ENCODE measurements at places on chromosomes 5 and 9.

GRCh38 chr9:97559111-97559514 is 57.6 kb downstream of the TMOD1 start:
- DNase-seq: peak; percentile 16

GRCh38 chr9:123487944-123488548 is 132.0 kb downstream of the CRB2 start:
- DNase-seq: no peak

GRCh38 chr5:159337016-159337955 is 7.0 kb upstream of the IL12B start:
- DNase-seq: peak; percentile 92

- peak; percentile 2 for DNase-seq
Observed at GRCh38 chr9:18829873-18830272, 203.1 kb downstream of the SAXO1 start.

DNA sequence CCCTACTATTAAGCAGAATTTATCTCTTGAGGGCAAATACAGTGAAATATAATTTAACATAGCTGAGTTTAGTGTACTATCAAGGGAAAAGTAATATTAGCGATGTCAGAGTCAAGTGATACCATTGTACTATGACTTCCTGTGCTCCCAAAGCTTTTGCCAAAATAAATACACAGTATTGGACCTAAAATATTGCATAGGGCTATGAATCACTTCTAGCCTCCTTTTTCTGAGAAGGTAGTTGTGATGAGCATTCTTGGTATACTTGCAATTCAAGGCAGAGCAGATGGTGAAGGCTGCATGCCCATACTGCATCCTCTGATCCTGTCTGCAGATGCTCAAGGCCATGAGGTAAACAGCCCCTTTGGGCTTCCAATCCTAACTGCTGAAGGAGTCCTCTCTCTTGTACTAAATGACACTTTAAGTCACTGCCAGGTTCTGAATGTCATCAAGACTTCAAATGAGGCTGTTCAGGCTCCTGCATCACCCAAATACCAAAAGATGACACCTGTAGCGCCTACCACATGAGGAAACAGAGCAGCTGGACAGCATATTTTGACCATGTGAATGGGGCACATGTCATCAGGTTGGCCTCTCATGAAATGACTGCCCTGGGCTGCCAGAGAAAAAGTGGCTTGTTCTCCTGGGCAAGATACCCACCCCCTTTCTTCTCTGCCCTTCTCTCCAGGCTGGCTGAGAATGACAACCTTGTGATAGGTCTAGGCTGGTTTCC is 29.7 kb upstream of the PPP2CA start:
- peak; percentile 43 for DNase-seq

DNA sequence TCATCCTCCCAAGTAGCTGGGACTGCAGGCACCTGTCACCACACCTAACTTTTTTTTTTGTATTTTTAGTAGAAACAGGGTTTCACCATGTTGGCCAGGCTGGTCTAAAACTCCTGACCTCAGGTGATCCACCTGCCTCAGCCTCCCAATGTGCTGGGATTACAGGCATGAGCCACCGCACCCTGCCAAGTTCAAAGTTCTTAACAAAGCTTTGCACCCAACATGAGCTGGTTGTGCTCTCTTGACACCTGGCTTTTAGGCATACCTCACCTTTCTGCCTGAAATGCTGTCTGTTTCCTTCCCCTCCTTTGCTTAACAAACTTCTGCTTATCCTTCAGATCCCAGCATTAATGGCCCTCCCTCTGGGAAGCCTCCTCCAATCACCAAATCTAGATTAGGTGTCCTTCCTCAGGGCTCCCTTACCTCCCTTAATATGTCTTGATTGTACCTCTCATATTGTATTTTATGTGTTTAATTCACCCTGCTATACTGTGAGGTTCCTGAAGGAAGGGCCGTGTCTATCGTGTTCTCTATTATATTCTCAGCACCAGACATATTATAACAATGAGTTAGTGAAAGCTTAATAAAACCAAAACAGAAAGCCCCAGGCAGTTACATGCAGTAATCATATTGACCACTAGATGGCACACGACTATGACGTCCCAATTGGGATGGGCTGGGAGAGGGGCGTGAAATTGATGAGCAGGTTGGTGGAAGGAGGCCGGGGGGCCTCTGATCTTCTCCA is 62.9 kb upstream of the PPARGC1B start:
- DNase-seq: no peak

- no peak for DNase-seq
Observed at GRCh38 chr9:128887914-128888350, 6.0 kb downstream of the LRRC8A start.

GRCh38 chr9:113482991-113483675 is 19.6 kb downstream of the RGS3 start:
- DNase-seq: no peak

DNA sequence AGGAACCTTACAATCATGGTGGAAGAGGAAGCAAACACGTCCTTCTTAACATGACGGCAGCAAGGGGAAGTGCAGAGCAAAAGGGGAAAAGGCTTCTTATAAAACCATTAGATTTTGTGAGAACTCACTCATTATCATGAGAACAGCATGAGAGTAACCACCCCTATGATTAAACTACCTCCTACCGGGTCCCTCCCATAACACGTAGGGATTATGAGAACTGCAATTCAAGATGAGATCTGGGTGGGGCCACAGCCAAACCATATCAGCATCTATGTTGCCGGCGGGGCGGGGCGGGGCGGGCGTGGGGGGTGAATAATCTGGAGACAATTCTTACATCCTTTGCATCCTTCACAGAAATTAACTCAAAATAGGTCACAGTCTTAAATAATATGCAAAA is 58.8 kb upstream of the GFPT2 start:
- no peak for DNase-seq

Data from NCI-H226 (cell line).